ENCODE measurements at places on chromosomes 5 and 9.

- no peak for DNase-seq
Observed at GRCh38 chr9:25857147-25857546, 178.9 kb upstream of the TUSC1 start.

GRCh38 chr9:31808766-31809165, 575.7 kb upstream of the ACO1 start:
- no peak for DNase-seq

DNA sequence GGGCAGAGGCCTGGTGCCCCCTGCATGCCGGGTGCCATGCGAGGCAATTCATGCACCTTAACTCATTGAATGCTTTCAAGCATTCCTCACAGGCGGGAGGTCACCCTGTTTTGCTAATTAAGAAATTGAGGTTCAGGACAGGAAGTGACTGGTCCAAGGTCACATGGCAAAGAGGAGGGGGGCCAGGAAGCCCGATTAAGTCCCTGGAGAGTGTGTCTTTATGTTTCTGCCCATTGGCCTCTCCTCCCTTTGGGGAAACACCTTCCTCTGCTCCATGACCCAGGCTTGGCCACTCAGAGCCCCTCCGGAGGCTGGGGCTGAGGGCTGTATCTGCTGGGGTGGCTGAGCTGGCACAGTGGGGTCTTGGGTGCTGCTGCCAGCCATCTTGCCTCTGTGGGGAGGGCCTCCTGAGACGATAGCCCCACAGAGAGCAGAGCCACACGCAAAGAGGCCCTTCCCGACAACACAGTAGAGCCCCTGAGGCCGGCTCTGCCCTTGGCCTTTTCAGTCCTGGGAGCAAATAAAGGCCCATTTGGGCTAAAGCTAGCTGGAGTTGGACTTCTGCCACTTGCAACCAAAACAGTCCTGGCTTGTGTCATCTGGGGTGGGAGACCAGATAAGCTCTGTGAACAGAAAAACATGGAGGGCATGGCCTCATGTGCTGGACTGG, 90.8 kb upstream of the NEURL1B start:
- DNase-seq: no peak

GRCh38 chr9:76964612-76965011, 54.8 kb upstream of the FOXB2 start:
- DNase-seq: no peak

DNA sequence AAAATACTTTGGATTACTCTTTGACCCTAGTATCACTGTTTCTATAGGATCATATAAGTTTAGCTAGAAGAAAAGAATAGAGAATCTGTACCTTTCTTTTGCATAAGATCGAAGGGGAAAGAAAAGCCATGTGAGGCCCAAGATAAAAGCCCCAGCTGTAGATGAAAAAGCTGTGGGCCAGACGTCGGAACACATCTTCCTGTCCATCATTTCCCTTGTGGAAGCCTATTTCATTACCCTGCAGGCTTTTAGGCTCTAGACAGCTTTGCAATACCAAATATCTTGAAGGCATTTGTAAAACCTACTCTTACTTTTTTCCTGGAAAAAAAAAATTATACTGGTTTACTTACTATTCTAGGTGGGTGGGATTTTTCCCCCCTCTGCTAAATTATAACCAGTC, 10.0 kb downstream of the PALM2AKAP2 start:
- DNase-seq: no peak

DNA sequence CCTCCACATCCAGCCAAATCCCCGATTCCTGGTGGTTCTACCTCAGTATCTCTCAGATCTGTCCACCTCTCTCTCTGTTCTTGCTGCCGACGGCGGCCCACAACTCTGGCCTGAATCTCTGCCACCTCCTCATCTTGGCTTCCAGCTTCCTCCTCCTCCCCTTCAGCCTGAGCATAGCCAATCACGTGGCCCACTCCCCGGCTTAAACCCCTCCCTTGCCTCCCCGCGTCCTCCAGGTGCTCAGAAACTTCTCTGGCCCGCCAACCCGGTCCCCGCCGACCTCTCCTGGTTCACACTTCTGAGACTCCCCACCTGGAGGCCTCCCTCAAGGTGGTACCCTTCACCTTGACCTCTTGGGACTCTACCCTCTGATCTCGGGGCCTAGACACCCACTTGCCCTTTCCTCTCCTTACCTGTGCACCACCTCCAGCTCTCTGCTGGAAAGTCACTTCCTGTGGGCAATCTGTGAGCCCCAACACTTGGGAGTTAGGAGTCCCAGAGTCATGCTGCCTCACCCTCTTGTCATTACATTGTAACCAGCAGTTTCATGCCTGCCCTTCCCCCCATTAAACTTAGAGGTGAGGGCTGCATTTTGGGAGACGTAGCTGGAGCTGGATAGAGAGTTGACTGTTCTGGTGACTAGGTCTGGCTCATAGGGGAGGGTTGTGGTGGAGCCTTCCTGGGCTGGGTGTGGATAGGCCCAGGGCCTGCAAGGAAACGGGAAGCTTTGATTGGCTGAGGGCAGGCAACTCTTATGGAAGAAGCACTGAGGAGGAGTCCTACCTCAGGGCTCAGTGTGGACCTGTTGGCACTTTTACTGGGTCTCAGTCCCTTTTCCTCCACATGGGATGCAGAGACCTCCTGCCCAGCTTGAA, 4.5 kb upstream of the SET start:
- DNase-seq: no peak

DNA sequence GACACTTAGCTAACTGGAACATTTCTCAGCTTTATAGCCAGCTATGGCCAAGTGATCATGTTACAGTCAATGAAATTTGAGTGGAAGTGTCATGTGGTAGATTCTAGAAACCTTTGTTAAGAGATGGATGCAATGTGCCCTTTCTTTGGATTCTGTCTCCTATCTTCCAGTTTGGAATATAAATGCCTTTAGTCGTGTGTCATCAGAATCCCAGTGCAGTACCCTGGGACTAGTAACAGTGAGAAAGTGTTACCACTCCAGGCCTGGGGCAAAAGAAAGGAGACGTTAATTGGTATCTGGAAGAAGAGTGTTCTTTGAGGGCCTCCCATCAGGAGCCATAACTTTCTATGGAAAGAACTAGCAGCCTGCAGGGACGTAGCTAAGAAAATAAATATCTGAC, 149.6 kb downstream of the SNX18 start:
- no peak for DNase-seq

DNA sequence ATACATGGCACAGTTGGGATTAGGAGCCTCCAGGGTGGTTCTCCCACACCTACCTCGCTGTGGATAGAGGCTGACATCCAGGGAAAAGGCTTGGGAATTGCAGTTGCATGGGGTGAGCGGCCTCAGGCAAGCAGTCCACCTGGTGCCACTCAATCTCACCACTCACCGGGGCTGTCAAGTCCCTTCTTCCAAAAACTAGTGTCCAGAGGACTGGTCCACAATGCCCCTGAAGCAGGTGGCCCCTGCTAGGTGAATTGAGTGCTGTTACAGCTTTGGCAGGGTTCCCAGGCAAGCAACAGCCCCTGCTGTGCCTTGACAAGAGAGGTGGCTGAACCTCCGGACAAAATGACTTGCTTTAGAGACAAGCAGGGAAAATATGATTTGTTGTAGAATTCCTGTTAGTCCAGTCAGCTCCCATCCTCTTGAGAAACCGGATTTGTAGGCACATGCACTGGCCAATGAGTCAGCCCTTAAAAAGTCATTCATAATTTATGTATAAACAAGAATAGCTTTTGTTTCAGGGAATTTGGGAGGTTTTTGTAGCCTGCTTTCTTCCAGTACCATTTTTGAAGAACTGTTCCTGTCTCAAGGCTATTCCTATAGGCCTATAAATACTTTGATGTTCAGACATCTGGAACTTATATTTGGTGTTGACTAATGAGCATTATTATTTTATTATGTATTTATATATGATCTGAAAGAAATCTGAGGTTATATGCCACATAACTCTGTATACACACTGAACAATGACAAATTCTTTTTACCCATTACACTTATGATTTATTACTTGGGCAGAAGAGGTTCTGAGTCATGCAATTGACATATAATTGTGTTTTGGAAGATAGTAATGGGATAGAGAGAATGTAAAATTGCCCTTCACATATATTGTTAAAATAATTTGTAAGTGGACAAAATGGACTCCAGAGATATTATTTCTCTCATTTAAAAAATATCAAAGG, 411.1 kb downstream of the ACTL7B start:
- DNase-seq: no peak

GRCh38 chr5:143605403-143606005, 202.0 kb upstream of the NR3C1 start:
- no peak for DNase-seq

DNA sequence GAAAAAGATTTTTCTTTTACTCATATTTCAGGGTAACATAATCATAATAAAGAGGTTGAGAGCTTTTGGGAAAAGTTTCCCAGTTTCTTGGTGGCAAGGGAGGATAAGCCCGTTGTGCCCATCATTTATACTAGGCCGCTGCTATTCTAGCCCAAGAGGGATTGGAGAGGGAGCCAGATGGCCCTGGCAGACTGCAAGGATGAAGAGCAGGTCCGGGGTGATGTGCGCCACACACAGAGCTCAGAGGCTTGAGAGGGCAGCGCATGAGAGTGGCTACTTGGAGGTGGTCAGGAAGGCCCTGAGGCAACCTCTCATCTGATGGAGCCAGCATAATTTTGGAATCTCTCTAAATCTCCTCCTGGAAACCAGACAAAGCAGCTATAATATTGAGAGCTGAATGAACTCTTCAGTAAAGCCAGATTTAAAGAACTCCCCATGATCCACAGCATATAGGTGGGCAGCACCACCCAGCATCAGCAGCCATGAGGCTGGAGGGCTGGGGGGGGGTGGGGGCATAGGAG, 110.1 kb downstream of the MED27 start:
- no peak for DNase-seq

DNA sequence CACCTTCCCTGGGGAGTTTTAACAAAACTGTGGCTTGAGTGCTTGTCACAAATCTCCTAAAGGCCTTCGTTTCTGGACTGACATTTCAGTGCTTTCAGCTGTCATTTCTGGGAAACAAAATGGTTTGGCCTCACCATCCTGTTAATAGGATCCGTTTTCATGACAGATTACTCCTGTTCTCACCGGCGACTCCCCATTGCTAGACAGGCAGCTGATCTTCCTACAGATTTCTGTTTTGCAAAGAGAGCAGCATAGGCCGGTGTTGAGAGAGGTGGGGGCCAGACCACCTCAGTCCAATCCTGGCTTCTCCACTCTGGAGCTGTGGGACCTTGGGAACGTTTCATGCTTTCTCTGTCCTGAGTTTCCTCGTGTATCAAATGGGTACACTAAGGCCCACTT, 75.5 kb upstream of the OTULINL start:
- no peak for DNase-seq

DNA sequence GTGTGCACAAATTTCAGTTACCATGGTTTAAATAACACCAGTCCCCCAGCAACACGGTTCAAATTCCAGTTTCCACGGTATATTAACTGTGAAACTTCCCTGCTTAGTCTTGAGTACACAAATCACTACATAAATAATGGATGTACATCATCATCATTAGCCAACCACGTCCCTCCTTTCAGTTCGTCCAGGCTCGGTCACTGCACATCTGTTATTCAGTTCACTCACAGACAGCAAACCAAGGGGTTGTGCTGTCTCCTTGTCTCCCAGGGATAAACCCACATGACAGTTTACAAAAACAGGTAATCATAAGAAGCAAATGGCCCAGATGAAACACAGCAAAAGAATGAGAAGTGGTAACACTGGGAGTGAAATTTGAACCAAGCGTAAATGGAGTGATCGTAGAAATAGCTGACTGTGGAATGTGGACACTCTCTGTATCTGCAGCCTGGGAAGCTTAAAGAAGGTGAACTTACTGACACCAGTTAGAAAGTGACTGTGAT, 61.0 kb upstream of the RAD23B start:
- DNase-seq: no peak

DNA sequence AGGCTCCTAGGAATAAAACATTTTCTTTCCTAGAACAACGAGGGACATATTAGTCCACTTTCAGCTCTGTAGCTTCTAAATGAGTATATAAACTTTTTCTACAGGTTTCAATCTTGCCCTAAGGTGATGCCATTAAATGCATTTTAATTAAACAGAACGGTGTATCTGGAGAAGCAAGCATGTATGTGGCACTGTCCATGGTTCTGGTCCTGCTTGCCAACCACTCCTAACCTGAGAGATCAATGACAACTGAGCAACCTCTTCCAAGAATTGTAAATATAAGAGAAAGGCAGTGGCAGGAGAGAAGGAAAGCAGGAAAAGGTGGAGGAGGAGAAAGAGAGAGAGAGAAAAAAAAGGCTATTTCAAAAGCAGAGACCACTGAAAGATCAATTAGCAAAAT, 95.6 kb upstream of the SPOCK1 start:
- no peak for DNase-seq

DNA sequence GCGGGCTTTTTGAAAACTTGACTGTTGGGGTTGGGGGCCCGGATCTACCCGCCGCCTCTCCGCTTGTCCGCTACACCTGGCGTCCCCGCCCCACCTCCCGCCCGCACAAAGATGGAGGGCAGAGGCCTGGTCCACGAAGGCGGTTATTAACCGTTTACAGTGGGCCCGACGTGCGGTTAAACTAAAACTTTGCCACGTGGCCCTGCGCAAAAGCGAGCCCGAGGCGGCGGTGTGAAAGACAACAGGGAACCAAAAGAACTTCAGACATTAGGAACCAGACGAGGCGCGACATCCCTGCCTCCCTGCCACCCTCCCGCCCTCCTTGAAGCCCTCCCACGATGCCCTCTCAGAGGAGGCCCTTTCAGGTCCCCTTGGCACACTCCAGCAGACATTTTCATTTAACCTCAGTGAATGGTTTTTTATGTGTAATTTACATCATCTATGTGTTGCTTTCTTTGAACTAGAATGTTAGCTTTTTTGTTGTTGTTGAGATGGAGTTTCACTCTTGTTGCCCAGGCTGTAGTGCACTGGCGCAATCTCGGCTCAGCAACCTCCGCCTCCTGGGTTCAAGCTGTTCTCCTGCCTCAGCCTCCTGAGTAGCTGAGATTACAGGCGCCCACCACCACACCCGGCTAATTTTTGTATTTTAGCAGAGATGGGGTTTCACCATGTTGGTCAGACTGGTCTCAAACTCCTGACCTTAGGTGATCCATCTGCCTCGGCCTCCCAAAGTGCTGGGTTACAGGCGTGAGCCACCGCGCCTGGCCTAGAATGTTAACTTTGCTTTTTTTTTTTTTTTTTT, 999 bp upstream of the HNRNPA0 start:
- no peak for DNase-seq

DNA sequence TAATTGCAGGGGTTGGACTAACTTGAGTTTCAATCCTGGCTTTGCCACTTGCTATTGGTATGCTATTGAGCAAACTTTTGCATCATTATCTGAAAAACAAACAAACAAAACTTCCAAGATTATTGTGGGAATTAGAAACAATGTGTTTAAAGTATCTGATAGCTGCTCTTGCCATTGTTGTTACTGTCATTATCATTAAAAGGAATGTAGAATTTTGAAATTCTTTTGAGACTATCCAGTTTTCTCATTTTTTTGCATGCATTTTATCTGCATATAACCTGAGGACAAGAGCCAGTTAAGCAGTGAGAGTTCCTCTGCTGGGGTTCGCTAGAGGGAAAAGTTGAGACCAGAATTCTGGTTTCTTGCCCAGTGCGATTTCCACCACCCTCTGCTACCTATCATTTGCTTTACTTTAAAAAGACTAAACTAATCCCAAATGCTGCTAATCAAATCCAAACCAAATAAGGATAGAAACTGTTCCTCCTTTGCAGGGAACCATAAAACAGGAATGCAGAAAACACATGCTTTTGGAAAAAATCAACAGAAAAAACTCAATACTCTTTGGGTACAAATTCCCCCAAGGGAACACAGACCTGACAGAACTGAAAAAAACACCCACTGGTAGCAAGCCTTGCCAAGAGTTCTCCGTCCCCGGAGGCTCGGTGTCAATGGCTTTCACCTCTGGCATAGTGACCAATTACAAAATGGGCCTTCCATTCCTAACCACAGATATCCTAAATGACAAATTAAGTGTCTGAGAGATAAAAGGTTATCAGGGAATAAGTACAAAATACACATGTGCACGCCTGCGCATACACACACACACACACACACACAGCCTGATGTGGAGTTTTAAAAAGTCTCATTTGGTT, 373.7 kb downstream of the ARL15 start:
- no peak for DNase-seq
